ENCODE measurements at places on chromosomes 4 and X. TPM values are rescaled to one million over a fixed set of nuclear protein-coding genes. Genes with fewer than 3 reads are reported as not detected.

The PCDH19 gene
- 0.66 TPM for total RNA-seq

The BBS7 gene
- 14.5 TPM for total RNA-seq

The VCX3B gene
- 0.38 TPM for total RNA-seq

- DNase-seq: no peak
Measured at GRCh38 chr4:4329496-4329895, 39.4 kb downstream of the ZBTB49 start.

DNA sequence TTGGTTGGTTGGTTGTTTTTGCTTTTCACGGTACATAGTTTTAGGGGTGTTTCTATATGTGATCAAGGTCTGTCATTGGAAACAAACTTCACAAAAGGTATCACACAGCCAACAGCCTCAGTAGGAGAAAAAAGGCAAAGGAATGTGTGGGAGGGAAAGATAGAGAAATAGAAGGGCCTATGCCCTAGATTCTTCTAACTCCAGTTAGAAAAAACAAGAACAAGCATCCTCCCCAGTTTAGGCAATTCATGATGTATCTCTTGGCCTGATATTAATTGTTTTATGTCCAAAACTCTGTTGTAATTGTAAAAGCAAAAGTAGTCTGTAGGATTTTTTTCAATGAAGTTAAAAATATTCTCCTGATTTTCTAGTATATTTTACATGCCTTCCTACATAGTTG lies 192.4 kb upstream of the EDNRA start:
- DNase-seq: no peak

- peak; percentile 75 for DNase-seq
Measured at GRCh38 chr4:169791527-169792156, 33.9 kb upstream of the HPF1 start.

GRCh38 chr4:100736641-100737451 lies 219.0 kb upstream of the EMCN start:
- DNase-seq: peak; percentile 54

The SMIM10 gene
- 6.5 TPM for total RNA-seq

- no peak for DNase-seq
Measured at GRCh38 chrX:44061968-44062614, 88.9 kb upstream of the NDP start.

GRCh38 chr4:168514249-168514852 lies 17.5 kb downstream of the PALLD start:
- DNase-seq: peak; percentile 44

DNA sequence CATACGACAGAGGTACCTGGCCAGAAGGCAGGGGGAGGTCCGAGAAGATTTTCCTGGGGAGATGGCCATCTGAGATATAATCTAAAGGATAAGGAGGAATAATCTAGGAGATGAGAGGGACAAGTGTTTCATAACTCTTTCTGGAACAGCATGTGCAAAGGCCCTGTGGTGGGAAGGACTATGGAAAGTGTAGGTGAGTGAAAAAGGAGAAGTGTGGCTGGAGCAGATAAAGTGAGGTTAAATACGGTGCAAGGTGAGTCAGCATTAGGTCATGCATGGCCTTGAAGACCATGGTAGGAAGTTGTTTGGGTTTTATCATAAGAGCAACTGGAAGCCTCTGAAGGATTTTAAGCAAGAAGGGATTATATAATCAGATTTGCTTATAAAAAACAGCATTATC lies 34.6 kb upstream of the MTM1 start:
- DNase-seq: no peak

The AFM gene
- total RNA-seq: not detected

Measured in kidney (tissue), 22 donors.